ENCODE measurements at places on chromosomes 7 and 10. TPM values are rescaled to one million over a fixed set of nuclear protein-coding genes. Genes with fewer than 3 reads are reported as not detected.

PIP gene
- total RNA-seq: not detected

SEC31B gene
- total RNA-seq: 5.3 TPM

CPXM2 gene
- 4.8 TPM for total RNA-seq

CH25H gene
- total RNA-seq: 1.2 TPM

ZPBP gene
- total RNA-seq: 0.92 TPM

SLIT1 gene
- 56.1 TPM for total RNA-seq

IFIT1B gene
- 0.92 TPM for total RNA-seq

CLRN3 gene
- total RNA-seq: not detected

SH2D4B gene
- 0.23 TPM for total RNA-seq

BTBD16 gene
- not detected for total RNA-seq

STRIP2 gene
- 81.4 TPM for total RNA-seq

TCTN3 gene
- total RNA-seq: 25.8 TPM

NME8 gene
- not detected for total RNA-seq

SNCG gene
- 29.1 TPM for total RNA-seq

KEL gene
- total RNA-seq: 2.5 TPM

ZNRF2 gene
- 41.3 TPM for total RNA-seq

MLXIPL gene
- 0.69 TPM for total RNA-seq

LBX1 gene
- total RNA-seq: not detected

BAMBI gene
- total RNA-seq: 10.4 TPM

LIPM gene
- not detected for total RNA-seq

RBP4 gene
- 6.7 TPM for total RNA-seq

AMZ1 gene
- 4.4 TPM for total RNA-seq
